ENCODE measurements at places on chromosomes 4 and X. TPM values are rescaled to one million over a fixed set of nuclear protein-coding genes. Genes with fewer than 3 reads are reported as not detected.

C4orf51 gene
- total RNA-seq = not detected

GLRA3 gene
- total RNA-seq = not detected

DGKK gene
- not detected for total RNA-seq

PNMA6F gene
- not detected for total RNA-seq

Measured in G401 (cell line).